Heart right ventricle (tissue), 16 donors: ENCODE measurements at places on chromosomes 3 and 15. TPM values are rescaled to one million over a fixed set of nuclear protein-coding genes. Genes with fewer than 3 reads are reported as not detected.

Gene CCDC80
- total RNA-seq: 38.6 TPM

Gene PGBD4
- 1.9 TPM for total RNA-seq

Gene AHSG
- not detected for total RNA-seq

Gene DIPK2A
- 6.5 TPM for total RNA-seq

DNA sequence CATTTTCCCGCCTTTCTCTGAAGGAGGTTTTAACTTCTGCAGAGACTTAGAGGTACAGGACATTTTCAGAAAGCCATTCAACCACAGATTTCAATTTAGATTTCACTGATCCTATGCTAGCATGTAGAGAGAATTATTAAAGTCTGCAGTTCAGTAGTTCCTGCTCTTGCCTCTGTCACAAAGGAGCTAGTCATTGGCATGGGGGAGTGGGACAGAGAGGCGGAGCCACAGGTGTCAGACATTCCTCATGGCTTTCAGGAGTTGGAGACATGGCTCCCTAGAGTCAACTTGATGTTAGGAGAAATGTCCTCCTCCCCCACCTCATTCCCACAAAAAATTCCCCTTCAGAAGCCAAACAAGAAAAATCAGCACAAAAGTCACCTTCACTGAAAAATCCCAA is 66.0 kb upstream of the SIAH2 start:
- no peak for DNase-seq

- DNase-seq: no peak
Measured at GRCh38 chr3:10697918-10698317, 118.1 kb upstream of the SLC6A11 start.

DNA sequence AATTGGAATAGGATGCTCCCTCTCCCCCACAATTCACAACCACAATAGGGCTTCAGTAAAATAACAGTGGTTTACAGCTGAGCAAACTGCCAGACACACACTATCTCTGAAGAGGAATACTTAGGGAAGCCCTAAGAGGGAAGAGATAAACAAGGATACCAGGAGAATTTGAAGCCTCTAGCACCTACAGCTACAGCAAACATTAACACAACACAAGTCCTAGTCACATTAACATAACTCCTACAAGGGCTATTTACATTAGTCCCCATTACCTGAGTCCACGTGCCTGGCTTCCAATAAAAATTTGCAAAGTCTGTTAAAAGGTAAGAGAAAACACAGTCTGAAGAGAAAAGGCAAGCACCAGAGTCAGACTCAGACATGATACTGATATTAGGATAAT is 346.9 kb upstream of the CDIN1 start:
- no peak for DNase-seq

GRCh38 chr15:87154761-87155160 is 1075.1 kb downstream of the AGBL1 start:
- no peak for DNase-seq
